ENCODE measurements at places on chromosomes 5 and 9.

- no peak for DNase-seq
Measured at GRCh38 chr5:173513521-173513991, 102.9 kb downstream of the BOD1 start.

DNA sequence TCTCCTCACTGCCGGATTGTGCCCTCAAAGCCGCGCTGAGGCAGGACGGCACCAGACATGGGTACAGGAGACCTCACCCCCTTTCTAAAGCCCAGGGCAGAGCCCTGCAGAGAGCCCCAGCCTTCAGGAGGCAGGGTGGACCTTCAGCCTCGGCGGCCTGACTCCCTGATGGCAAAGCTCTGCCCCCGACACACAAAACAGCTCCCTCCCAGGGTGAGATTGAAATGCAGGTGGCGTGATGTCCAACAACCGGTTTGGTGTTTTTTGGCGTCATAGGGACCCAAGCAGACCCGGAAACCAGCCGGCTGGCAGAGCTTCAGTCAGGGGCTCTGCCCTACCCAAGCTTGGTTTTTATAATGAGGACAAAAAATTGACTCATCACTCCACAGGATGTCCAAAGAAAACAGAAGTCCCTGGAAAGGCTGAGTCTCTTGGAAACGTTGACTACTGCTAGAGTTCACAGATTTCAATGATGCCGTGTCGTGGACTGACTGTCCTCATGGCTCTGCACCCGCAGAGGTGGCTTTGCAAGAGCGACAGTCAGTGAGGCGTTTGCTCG is 275.2 kb upstream of the IRX1 start:
- no peak for DNase-seq

DNA sequence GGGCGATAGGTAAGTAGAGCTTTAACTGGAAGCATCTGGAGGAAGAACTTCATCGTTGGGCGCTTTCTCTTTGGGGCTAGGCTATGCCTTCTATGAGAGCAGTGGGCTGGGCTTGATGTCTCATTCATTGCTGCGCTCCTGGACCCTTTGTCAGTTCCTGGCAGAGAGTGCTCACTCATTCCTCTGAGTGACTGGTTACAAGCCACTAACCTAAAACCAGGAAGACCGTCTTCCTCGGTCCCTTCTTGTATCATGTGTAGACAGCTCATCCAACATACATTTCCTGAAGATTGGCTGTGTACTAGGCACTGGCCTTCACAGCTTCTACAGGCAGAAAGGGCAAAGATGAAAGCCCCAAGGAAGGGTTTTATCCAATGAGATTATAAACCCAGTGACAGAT is 6.4 kb downstream of the SWI5 start:
- DNase-seq = no peak

DNA sequence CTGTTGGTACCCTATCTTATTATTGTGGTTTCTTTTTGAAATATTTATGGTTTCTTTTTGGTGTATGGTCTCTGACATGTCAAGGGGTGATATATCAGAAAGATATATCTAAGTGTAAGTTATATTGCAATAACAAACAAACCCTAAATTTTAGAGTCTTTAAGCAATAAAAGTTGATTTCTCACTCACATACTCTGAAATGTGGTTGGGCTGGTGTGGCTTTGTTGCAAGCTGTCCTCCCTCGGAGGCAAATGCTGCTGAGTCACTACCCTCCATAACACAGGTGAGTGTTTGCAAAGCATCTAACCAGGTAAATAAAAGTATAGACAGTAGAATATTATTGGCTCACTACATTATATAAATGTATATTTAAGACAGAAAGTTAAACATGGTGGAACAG is 253.2 kb downstream of the CDH18 start:
- no peak for DNase-seq

GRCh38 chr9:95854386-95855020 is 21.0 kb upstream of the ERCC6L2 start:
- DNase-seq = no peak

GRCh38 chr5:135392256-135392655 is 6.8 kb downstream of the MACROH2A1 start:
- DNase-seq = no peak

DNA sequence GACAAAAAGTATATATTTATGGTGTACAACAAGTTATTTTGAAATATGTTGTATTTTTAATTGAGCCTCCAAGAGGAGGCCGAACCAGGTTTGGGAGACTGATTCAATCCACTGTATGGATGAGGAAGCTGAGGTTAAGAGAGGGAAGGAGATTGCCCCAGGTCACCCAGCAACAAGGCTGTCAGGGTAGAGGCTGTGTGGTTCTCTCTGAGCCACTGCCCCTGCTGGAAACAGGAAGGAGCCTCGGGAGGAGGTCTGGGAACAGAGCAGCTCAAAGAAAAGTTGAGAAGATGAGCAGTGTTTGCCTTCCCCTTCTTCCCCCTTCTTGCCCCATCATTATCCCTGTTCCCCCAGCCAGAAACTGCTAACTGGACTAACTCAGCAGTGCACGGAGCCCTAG is 6.6 kb upstream of the FAT2 start:
- no peak for DNase-seq

- no peak for DNase-seq
Measured at GRCh38 chr5:65161655-65162054, 320.1 kb downstream of the ADAMTS6 start.

- no peak for DNase-seq
Measured at GRCh38 chr9:121598167-121598964, 53.1 kb upstream of the DAB2IP start.

DNA sequence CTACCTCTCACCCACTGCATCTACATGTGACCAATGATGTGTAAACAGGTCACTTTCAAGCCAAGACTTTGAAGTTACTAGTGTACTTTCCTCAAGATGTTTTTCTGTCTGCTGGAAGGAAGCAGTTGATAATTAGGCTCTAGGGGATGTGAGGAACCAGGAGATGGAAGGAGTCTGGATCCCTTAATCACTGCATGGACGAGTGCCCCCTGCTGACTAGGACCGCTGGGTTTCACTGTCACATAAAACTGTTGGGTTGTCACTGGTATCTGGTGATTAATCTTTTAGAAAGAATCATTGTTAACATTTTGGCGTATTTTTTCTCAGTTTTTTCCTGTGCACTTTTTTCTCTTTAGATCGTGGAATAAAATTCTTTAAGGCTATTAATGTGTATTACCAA is 79.5 kb downstream of the SREK1 start:
- no peak for DNase-seq

DNA sequence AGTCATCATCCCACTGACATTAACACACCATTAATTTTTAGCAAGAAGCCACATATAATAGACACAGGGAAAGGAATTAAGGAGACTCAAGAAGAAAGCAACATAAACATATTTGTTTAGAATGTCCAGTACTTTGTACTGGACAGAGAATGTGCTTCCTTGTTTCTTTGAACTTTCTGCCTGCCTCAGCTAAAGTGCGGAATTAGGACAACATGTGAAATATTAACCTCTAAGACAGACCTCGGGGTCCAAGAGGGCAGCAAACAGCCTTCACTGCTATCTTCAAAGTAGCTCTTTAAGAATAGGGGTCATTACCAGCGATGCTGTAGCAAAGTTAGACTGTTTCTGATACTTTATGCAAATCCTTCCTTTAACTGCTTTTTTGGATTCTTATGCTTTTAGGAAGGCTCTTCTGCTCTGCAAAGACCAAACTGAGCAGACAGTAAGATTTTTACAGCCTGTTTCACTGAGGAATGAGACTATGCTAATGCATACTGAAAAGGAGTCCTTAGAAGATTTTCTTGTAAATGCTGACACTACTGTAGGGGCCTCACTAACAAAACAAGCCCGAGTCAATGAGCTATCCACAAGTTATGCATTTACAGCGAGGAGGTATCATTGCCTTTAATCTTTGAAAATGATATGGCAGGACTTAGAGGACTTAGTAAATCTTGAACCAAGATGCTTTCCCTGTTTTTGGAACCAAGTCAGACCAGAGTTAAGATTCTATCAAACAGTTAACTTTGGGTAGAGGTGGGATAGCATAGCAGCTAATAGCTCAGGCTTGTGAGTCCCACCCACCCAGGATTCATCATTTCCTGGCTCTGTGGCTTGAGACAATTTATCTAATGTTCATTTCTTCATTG is 23.8 kb downstream of the DAB2 start:
- no peak for DNase-seq

- no peak for DNase-seq
Measured at GRCh38 chr9:127778280-127779135, at the start of gene SH2D3C. Gene SH2D3C, minus strand, starts transcription at chr9:127778666. Its CDS starts 39 bp downstream, at chr9:127778627.

DNA sequence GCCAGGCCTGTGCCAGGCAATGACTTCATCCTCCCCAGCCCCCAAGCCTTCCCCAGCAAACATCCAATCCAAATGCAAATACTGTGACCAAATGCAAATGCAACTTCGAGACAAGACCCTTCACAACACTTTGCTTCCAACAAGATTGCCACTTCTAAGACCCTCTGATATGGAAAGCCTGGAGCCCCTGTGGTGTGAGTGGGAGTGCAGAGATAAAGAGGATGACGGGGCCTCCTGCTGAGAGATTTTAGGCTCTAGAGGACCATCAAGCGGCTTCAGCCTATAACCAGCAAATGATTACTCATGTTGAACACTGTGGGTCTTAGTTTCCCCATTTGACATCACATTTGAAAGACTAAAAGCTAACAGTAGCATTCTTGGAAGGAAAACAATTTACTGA is 46.6 kb upstream of the GABRP start:
- DNase-seq = no peak

GRCh38 chr5:115487168-115487567 is 57.4 kb downstream of the FEM1C start:
- no peak for DNase-seq

- DNase-seq = no peak
Measured at GRCh38 chr5:35171078-35171477, 59.2 kb downstream of the PRLR start.
